ENCODE measurements at places on chromosomes 1 and 21.

DNA sequence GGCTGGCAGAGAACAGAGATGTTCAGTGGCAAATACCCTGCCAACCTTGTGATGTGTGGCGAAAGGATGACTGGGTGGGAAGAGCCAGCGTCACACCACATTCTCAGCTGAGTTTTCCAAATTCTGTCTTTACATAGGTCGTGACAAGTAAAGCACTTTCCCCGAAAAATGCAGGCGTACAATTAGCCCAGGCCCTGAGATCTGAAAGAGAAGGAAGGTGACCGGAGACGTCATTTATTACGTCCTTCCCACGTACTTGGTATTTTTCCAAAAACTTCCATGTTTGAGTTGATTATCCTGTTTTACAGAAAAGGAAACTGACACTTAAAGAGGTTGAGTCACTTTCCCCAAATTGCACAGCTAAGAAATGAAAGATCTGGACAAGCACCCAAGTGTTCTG is 413.3 kb downstream of the PRDM2 start:
- DNase-seq: no peak

DNA sequence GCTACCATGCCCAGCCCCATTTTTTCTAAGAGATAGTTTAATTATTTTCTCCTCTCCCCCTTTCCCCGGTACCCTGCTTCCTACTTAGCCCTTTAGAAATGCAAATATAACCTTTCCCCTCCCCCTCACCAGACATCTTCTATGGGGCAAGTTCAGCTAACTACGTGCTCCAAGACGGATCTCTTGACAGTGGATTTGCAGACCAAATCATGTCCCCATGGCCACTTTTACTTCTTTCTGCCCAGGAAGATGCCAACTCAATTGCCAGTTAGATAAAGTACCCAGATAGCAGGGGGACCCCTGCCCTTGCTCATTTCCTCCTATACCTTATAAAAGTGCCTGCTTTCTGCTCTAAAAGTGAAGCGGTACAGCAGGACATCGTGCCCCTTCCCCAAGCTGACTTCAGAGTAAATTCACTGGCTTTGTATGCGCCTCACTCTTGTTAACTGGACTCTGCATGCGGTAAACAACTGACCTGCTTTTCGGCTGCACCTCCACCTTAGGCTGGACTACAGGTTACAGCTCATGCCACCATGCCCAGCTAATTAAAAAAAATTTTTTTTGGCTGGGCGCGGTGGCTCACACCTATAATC is 7.4 kb downstream of the DNAJC11 start:
- DNase-seq: no peak

GRCh38 chr1:115402753-115403184 is 64.7 kb upstream of the NGF start:
- no peak for DNase-seq

DNA sequence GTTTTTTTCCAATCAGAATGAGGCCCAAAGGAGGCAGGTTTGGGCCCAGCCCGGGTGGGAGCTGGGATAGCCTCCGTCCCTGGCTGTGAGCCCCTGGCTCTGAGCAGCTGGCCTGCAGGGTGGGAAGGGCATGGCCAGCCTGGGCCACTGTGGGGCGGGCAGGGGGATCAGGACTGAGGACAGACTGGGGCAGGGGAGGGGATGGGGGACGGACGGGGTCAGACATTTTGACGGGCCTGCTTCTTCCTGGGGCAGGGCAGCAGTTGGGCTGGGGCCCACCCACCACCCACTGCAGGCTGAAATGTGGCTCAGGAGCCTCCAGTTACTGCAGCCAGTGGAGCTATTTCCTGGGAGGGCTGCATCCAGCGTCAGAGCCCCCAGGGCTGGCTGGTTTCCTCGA is 2.5 kb upstream of the SLC6A9 start:
- no peak for DNase-seq

DNA sequence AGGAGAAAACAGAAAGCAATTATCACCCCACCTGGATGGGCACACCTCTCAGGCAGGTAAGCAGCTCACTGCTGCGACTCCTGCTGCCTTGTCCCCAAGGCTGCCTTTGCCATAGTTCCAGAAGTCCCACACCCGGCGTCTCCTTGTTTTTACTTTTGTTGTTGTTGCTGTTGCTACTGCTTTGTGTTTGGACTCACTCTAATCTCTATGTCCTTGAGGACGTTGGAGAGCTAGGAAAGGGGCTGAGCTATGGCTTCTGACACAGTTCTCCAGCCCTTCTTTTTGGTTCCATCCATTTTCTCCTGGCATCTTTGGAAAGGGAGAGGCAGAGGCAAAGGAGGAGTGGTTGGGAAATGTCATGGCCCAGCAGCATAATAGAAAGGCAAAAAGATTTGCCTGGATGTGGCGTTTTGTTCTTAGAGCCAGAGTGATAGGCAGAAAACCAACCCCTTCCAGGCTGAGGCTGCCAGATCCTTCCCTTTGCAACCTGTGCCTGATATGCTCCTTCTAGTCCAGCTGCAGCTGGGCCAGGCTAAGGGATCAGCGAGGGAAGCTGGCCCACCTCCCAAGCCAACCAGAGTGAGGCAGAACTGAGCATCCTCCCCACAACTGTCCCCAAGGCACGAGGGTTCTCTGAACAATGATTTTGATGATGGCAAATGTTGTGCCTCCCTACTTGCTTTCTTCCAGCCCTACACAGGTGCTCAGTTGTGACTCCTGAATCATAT is 270.7 kb downstream of the ASTN1 start:
- no peak for DNase-seq

- no peak for DNase-seq
These were observed 57.5 kb upstream of the SDC3 start for GRCh38 chr1:30965924-30966599.

DNA sequence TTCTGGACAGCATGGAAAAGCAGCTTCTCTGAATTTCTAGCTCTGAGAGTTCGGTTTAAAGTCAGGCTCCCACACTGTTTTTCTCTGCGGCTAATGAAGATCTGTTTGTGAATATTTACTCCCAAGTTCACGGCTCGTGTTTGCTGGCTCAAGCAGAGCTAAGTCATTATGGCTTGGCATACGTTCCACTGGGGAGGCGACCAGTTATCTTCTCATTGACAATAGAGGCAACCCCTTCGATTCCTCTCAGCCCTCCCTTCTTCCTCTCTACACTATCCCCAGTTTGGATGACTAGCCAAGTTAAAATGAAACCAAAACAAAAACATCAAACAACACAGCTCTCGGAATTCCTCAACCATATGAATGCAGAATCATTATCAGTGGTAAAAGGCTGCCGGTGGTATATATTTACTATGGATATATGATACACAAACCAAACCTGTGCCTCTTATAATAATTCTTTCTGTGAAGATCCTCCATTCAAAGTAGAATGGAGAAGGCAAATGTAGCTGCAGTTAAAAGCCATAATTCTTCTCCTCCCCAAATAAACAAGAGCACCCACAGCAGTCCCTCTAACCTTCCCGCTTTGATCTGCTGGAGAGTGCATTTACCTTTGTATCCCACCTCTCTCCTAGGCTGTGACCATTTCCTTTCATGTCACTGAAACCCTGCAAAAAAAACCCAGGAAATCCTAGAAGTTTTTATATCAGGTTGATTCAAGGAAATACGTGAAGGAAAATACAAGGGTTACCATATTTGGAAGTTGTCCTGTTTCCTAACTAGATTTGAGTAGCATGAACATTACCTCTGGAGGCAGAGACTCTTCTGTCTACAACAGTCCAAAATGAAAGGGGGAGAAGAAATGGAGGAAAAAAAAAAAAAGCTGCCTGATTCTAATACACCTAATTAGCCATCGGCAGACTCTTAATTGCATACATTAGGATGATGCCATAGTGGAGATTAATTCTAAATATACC is 108.3 kb upstream of the USH2A start:
- no peak for DNase-seq

- DNase-seq: no peak
These were observed 123.6 kb upstream of the DNAH14 start for GRCh38 chr1:224805889-224806288.

GRCh38 chr1:67850151-67850551 is 16.9 kb upstream of the GNG12 start:
- DNase-seq: no peak

GRCh38 chr1:36367066-36367465 is 18.7 kb downstream of the STK40 start:
- DNase-seq: no peak
